ENCODE measurements at places on chromosomes 5 and 9.

DNA sequence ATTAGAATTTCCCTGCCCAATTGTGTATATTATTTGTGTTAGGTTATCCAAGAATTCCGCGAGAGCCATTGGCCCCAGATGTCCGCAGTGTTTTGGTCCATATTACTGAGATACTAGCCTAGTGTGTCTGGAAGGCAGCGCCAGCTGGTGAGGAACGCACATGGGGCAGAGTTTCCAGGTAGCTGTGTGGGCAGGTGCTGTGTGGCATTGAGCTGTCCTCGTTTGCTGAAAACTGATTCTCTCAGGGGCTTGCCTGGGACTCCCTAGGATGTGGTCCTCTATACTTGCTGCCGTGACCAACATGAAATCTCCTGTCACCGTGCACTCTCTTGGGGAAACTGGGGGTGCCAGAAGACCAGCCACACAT, 288.7 kb downstream of the FANCC start:
- peak; percentile 48 for DNase-seq

GRCh38 chr9:133518200-133518599, 6.6 kb downstream of the MYMK start:
- DNase-seq = no peak

- DNase-seq = no peak
These were observed 48.1 kb downstream of the EPB41L4B start for GRCh38 chr9:109272745-109273144.

DNA sequence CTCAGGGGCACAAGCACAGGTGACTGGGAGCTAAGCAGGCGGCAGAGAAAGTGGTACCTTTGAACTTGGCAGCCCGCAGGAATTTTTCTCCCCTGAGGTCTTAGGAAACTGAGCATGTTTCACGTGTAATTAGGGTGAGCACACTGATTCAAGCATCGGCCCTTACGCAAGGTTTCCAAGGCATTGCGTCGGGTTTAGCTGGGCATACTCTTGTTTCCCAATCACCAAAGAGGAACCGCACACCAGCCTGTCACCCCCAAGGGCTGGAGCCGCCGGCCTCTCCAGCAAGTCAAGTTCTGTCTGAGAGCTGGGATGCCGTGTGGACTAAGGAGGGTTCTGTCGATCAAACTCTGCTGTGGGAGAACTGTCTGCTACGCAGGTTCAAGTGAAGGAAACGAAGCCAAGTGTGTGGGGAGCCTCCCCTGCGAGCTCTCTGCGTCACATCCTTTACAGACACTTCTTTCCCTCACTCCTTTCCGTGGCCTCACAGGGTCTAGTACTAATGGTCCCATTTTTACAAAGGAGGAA, 53.0 kb downstream of the ERGIC1 start:
- no peak for DNase-seq
